ENCODE measurements at places on chromosomes 7 and 10.

- no peak for DNase-seq
Observed at GRCh38 chr7:22094413-22095342, 149.0 kb upstream of the CDCA7L start.

DNA sequence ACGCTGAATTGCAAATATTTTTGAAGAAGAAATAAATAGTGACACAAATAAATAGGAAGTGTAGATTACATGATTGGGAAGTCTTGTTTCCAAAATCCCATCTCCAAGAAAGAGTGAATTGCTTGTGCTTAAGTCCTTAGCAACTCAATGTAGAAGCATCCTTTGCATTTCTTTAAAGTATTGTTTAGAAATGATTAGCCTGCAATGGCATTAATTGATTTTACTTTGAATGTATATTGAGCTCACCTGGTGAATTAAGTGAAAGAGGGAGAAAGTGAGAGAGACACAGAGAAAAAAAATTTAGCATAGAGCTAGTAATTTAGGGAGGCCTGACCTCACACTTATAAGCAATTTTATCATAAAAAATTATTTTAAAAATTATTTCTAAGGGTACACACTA is 49.0 kb upstream of the PCLO start:
- DNase-seq, result no peak

DNA sequence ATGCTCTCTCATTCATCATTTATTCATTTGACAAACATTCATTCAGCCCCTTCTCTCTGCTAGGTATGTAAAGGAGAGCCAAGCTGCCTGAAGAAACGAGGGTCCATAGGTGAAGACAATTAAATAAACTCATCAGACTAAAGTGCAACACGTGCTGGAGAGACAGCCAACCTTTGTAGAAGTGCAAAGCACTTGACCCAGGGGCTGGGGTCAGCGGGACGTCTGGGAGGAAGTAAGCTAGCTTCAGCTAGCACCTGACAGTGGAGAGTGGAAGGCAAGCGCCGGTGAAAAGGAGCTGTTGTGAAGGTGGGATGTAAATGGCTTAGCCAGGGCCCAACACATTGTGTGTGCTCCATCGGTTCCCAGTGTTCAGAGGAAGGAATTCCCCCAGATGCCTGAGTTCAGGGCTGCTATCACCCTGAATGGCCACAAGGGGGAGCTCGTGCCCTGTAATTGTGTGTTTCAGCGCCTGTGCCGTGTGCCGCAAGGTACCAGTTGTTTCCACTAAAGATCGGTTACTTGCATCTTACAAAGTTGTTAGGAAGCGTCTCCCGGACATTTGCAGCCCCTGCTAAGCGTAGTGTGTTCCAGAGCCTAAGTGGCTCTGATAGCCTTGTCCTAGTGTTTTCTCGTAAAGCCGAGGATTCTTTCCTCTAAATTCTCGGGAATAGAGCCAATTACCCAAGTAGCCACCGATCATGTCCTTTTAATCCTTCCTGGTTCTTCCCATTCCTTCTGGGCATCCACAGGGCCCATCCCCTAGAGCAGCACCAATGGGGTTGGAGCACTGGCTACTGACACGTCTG is 30.6 kb downstream of the TLX1 start:
- peak; percentile 47 for DNase-seq

- no peak for DNase-seq
Observed at GRCh38 chr10:8752146-8752843, 697.8 kb downstream of the GATA3 start.

DNA sequence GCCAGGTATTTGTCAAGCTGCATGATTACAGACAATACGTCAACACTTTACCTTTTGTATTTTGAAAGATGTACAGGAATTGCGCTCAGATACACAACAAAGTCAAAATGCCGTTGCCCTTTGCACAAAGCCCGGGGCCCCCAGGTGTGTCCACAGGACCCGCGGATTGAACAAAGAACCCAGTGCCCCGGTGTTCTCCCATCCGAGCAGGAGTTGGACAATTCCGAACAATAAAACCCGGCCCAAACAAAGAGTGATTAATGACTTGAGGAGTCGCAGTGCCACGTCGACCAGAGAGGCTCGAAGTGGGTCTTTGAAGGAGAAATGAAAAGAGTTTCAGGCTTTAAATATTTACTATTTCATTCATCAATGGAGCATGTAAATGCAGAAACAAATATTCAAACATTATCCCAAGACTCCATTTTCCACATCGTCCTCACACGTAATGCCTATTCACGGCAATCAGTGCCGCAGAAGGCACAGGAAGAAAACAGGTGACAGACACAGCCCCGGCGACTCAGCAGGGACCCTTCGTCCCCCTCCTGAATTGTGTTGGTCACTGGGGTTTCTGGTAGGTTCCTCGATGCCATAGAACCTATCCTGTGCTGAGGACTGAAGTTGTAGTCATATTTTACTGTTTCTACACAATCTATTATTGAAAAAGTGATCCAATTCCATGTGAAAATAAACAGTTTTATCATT is 70.9 kb upstream of the MGMT start:
- DNase-seq, result no peak

GRCh38 chr7:43954524-43955228 is 28.4 kb downstream of the UBE2D4 start:
- DNase-seq, result no peak

DNA sequence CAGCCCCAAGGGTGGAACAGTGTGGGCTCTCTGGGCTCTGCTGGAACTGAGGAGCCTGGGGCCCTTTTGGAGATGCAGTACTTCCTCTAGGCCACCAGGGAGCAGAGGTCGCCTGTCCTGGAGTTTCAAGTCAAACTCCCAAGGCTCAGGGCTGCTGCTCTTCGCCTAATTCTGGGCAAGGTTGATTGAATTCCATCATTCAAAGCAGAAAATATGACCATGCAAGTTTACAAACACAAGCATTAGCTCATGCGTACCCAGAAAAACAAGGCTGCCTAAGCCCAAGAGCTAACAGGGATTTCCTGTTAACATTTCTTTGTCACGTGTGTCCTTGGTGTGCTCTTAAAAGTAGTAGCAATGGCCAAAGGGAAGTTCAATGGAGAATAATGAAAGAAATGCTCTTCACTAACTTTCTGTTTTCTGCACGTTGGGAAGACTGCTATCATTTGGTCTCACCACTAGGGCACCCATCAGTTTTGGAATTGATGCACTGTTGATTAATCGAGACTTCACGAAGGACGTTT is 20.1 kb downstream of the LDB3 start:
- DNase-seq, result no peak

DNA sequence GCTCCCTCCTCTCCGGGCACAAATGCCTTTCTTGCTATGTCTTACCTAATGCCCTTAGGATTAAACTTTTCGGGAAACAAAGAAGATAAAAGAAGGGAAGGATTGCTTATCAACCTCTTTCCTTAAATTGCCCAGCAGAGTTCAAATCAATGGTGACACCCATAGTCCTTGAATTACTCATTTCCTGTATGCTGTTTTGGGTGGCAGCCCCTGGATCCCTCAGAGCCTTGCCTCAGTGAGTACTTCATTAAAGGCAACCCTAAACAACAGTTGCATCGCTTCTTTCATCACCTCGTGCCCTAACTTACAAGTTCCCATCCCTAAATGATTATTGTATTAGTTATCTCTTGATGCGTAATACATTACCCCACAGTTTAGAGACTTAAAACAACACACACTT is 31.6 kb upstream of the WAPL start:
- no peak for DNase-seq

DNA sequence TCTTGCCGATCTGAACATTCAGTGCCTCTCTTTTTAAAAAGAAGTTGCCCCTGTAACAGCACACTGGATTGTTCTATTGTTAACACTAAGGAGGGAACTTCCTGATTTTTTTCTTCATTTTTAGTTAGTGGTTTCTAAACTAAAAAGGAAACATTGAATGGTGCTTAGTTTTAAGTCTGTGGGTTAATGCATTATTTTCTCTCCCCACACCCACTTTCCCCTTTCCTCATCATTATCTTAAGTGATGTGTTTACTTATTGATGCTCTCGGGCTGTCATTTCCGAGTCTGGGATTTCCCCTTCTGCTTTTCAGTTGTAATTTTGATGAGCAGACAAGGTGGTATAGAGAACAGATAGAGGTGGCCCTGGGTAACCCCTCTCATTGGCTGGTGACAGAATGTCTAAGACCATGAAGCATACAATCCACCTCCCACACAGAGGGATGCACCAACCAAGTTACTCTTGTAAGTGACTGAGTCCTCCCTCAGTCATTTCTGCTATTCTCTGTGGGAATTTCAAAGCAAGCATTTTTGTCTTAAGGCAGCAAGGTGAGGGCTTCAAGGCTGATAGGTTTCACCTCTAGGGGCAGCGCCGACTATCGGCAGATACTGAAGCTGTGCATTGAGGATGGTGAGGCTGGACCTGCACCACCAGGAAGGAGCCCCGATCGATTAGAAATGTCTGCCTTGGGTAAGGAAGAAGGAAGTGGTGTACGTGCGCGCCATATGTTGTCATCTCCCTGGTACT is 49.5 kb downstream of the CHN2 start:
- no peak for DNase-seq

- DNase-seq, result no peak
Observed at GRCh38 chr7:73647725-73648592, 19.7 kb upstream of the VPS37D start.

DNA sequence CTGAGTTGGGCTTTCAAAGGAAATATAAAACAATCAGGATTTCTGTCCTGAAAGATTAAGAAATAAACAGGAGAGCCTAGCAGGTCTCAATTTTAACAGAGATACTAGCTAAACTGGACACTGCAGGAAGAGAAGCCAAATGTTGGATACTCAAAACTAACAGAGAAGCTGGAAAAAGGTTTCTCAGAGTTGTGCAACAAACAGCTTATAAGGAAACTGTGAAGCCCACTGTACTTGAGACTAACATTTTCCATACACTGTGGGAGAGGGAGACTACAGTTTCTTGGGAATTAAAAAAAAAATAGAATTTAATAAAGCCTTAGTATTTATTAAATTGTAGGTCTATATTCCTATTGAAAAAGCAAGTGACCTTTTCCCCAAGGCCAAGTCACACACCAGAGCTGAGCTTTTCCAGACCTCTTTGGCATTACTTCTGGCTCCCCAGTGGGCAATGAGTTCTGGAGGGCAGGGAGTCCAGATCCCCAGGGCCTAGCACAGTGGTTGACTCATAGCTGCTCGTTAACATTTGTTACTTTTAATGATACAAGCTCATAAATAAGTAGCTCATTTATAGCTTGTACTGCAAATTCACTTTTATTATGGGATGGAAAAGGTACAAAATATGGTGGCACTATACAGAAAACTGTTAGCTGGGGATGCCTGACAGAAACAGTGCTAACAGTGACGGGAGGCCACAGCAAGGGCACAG is 68.3 kb downstream of the MINDY3 start:
- no peak for DNase-seq

GRCh38 chr7:71772779-71773178 is 639.4 kb downstream of the CALN1 start:
- DNase-seq, result no peak

DNA sequence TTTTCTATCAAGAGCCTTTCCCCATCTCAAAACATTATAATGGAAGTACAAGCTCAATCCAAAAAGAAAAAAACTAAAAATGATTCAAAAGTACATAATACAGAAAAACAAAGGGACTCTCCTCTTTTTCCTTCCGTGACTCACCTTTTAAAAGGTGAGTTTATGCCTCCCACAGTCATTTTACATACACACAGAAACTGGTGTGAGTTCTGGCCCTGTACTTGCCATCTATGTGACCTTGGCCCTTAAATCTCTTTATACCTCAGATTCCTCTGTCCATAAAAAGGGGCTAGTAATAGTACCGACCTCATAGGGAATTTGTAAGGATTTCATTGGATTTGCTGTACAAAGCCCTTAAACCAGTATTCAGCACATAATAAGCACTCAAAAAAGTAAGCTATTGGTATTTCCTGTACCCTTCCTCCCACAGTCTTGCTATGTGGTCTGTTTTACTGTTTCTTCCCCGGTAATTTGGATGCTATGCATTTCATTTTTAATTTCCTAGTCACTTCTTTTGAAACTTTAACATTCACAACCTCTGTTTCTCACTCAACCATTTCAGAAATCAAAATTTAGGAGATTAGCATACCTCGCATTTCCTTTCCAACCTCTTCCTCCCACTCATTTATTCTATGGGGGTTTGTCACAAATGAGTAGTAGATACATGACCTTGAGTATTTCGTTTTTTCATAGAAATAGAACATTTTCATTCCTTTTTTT is 39.0 kb downstream of the STK17A start:
- DNase-seq, result no peak

- no peak for DNase-seq
Observed at GRCh38 chr10:408236-408635, 273.0 kb downstream of the ZMYND11 start.

DNA sequence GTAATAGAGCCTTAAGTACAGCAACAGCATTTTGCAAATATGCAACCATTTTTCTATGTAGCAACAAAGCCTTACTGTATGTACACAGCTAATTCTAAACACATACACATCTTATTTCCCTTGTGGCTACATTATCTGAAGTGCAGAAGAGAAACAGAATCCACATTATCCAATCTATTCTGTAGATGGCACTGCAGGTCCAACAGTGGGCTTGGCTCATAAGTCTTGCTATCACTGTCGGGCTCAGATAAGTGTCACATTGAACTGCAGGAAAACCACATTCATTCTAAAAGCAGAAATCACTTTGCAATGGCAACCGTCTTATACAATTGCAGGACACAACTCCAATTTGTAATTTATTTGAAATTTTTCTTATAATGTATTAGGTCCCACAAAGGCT is 109.8 kb upstream of the NOBOX start:
- DNase-seq, result no peak

DNA sequence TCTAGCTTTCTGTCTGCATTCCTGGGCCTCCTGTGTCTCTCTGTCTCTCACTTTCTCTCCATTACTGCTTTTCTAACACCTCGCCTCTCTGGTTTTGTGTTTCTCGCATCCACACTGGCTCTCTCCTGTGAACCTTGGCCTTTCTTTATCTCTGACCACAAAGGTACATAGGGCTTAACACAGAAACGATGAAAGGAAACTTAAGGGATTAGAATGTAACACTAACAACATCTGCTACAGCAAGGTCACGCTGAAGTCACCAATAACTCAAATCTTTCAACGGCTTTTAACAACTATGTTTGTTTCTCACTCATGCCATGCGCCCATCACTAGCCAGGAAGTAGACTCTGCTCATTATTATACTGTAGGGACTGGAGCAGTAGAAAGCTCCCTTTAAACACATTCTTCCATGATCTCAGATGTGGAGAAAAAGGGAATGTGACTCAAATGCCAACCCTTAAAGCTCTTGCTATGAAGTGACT is 9.3 kb upstream of the OR6V1 start:
- no peak for DNase-seq

GRCh38 chr10:21479570-21480315 is 45.7 kb downstream of the SKIDA1 start:
- DNase-seq, result no peak

Data from stimulated activated CD4-positive, alpha-beta T cell treated with anti-CD3 and anti-CD28 coated beads, Interleukin-15, amount 100 ng/mL, for 1 hour (primary cell).